ENCODE measurements at places on chromosomes 4 and X.

GRCh38 chrX:53483838-53484405 is 49.8 kb upstream of the HSD17B10 start:
- DNase-seq: no peak

DNA sequence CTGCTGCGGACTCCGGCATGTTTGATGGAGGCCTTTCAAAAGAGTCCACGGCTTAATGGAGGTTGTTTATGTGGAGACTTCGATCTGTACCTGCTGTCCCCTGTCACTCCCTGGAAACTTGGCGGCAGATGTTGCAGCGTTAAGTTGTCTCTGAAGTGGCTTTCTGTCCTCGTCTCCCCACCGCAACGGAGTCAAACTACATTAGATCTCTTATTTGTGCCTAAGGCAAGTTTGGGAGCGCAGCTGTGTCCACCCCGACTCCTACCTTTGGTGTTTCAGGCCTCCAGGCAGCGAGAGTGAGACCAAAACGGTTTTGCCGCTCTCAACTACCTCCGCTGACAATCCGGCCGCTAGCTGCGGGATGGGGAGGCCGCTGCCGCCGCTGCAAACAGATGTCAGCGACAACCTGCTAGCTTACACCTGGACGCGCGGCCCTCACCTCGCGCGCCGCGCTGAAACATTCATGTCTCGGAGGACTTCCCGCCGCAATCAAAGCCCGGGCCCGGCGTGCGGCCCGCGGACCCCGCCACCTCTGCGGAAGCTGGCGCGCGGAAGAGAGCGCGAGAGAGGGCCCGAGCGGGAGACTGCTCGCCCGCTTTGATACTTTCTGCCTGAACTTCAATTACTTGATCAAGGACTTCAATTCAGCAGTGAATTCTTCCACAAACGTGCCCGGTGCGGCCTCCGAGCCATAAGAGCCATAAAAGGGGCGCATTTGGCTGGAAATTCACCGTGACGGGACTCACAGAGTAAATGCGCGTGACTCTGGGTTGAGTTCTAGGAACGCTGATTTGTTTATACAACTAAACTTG is 108.4 kb downstream of the ANTXR2 start:
- no peak for DNase-seq

- no peak for DNase-seq
Observed at GRCh38 chrX:31546126-31546525, 474.3 kb upstream of the FTHL17 start.

DNA sequence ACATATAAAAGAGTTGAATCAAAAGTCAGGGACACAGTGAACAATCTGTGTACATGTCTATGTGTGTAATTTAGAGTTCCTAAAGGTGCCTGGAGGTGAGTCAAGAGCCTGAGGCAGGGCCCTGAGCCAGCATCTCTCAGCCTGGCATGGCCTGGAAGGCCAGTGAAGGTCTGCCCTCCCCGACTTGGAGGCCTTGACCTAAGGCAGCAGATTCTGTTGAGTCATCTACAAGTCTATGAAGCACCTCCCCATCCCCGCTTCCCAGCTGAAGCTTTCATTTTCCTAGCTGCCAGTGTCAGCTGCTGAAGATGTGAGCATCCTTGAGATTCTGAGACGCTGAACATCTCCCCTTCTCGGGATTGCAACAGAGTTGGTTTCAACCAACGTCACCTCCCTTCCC is 583.9 kb downstream of the BCOR start:
- DNase-seq: no peak

DNA sequence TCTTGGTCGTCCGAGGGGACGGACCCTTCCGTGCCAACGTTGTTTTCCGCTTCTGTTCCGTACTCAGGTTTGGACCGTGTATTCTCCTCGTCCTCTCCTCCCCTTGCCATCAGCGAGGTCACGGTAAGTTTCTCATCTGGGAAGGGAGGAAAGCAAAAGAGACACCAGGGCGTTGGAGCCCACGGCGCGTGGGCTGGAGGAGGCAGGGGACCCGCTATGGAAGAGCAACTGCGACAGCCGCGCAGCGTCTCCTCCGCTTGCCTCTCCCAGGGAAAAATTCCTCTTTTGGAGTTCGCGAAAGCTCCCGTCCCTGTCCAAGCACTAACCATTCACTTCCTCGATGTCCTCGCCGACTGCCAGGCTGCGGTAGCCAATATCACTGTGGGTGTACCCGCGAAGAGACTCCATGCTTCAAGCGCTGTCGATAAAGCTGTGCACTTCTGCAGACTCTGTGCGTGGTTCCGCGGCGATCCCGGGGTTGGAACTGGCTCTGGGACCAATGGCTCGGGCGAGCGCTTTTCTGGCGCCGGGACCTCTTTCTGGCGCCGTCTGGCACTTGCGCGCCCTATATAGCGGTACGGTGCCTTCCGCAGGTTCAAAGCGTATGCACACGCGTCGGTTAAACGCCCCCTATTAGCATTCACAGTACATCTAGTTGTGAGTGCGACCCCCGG is at the start of gene ESX1:
Gene ESX1 (minus strand): TSS at position 492 of the 674 bp plus-strand sequence. CDS start 84 bp downstream, at position 408.
- DNase-seq: no peak

- DNase-seq: peak; percentile 31
Observed at GRCh38 chrX:79081895-79082512, 62.5 kb upstream of the GPR174 start.

DNA sequence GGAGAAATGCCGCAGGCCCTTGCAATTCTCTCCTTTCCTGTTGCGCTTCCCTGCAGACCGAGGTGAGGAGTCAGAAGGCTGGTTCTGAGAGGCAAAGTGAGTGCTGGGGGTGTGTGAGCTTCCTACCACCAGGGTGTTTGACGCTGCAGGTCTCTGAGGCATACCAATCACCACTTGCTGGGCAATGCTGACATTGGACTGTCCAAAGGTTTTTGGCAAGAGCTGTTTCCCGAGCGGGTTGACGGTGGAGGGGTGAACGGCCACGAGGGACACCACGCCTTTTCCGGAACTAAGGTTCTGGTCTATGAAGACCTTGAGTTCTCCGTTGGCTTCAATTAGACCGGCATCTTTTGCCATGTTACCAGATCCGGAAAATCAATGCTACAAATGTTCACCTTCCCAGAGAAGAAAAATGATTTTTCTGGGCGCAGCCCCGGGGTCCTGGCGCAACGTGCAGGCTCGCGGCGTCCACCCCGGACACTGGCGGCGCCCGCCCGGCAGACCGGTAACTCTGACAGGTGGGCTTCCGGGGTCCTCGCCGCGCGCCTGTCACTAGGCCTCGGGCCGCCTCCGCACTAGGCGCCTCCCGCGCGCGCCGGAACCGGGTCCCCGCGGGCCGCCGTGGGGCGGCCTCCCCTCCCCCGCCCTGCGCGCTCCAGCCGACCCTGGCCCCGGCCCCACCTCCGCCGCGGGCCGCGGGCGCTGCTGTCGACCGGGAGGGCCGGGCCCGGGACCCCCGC is 44.9 kb upstream of the FAM47C start:
- DNase-seq: no peak
